ENCODE measurements at places on chromosomes 5 and 9.

DNA sequence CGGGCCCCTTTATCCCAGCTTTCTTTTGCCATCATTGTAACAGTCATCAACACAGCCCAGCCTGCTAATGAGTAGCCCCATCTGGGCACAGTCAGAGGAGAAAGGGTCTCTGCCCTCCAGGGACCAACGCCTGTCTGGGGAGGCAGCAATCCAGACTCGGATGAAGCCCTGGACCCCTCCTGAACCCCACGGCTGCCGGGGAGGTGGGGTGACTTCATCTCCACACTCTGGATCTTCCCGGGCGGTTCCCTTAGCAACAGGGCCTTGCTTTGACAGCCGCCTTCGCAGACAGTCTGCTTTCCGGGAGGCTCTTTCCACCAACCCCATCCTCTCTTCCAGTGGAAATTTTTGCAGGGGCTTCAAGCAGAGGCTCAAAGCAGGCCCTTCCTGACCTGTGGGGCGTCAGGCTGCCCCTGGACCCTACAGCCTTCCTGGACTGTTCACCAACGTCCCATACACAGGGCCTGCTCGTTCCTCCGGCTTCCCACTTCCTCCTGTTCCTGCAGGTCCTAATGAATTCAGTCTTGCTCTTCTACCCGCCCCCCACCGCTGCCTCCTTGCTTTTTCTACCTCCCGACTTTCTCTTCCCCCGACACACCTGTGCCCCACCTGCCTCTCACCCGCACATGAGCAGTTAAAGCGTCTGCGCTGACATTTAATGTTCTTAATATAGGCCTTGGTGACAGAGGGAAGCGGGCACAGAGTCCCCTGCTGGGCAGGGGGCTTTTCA is 161.7 kb upstream of the MVB12B start:
- DNase-seq: no peak

DNA sequence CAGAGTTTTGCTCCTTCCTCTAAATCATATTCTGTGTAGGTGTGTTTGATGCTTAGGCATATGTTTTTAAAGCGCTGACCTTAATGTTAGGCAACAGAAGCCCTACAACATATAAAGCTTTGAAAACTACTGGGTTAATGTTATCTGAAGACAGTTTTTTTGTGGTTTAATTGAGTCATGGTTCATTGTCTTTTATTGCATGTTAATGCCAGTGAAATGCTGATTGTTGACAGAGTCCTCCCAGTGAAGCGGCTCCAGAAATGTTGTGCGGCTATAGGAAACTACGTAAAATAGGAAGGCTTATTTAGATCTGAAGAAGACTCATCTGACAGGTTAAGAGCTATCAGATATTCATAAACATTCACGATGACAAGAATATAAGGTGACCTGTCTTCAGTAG is 424.6 kb downstream of the CCDC171 start:
- DNase-seq: no peak

GRCh38 chr5:54173251-54173650 is 137.1 kb downstream of the ARL15 start:
- no peak for DNase-seq

DNA sequence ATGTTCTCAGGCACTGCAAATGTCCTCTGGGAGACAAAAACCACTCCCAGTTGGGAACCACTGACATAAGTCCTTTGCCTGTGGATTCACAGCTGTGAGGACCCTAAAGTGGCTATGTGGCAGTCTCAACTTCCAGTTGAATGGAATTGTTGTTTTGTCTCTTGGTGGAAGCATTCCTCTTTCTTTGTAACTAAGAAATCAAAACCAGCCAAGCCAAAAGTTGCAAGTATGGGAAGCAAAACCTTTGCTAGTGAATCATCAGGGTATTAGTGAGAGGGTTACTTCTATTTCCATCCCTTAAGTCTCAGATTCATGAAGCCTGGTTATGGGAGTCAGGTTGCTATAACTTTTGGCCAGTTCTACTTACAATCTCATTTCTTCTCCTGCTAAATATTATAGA is 49.8 kb upstream of the RPS23 start:
- DNase-seq: no peak

- DNase-seq: no peak
Observed at GRCh38 chr9:4982721-4983482, 2.2 kb upstream of the JAK2 start.

DNA sequence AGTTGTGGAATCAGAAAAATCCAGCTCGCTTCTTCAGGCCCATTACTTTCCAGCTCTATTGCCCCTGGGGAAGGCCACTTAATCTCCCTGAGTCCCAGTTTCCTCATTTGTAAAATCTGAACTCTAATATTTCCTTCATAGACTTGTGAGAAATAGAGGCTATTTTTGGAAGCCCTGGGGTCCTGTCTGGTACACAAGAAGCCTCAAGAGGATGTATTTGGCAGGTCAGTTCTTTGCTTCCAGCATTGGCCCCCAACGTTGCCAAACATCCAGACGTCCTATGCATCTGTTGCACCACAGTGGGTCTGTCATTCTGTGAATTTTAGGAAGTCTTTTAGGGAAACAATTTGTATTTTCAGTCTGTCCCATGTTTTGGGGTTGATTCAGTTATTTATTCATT is 525.9 kb downstream of the EBF1 start:
- no peak for DNase-seq

DNA sequence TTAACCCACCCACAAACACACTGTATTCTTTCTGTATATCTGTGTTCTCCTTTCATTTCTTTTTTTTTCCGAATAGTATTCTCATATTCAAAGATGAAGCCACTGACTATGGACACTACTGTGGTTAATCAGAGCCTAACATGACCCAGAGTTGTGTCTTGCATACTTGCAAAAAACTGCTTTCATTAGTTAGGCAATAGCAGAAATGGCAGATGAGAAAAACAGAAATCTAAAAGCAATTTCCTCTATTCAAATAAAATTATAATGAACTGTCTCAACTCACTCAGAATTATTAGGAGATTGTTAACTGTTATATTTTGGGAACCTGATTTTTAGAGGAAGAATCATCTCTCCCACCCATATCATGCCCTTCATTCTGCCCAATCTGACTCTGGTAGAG is 45.9 kb downstream of the FREM1 start:
- no peak for DNase-seq

DNA sequence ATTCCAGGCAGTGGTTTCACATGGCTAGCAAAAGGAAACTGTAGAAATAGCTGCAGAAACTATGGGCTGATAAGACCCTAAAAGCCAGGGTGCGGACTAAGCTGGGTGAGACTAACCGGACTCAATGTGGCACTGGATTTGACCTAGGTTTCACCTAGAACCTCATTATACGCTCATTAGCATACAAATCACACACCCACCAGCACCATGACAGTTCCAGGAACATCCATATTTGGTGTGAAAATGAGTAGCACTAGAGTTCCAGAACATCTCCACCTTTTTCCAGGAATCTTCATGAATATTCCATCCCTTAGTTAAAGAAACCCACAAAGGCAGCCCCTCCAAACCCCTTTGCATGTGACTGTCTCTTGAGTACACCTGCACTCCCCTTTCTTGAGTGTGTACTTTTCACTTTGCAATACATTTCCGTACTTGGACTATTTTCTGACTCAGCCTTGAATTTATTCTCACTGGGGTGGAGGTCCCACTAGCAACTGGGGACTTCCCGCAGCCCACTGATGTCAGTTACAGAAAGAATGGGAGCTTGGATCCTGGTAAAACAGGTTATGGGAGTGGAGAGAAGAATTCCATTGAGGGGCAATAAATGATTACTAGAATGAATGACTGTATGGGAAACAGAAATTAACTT is 58.0 kb upstream of the SPATA31C2 start:
- no peak for DNase-seq

DNA sequence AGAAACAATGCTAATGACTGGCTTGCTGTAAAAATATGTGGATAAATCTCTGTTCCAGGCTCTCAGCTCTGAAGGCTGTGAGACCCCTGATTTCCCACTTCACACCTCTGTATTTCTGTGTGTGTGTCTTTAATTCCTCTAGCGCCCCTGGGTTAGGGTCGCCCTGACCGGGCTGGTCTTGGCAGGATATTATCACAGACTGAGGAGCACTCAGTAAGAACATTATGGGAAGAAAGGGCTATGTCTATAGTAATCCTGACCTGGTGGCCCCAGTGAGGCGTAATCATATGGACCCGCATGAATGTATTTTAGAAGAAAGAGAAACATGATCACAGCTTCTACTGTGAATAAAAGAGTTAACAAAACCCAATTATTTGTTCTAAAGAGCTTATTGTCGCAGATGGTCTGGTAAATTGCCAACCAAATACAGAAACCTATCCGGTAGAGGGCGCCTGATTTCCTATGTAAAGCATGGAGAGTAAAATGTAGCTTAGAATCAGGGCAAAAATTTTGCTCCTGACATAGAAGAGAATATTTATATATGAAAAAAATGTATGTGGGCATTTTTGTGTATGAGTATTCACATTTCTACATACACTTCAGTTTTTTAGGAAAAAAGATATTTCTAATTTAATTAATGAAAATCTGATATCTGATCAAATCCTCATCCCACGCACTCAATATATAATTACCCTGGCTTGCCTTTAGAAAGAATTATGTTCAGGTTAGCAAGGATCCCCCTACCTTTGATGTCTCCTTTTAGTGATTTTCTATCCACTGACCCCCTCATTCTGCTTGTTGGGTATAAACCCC is 5.8 kb upstream of the IFNA1 start:
- DNase-seq: no peak
